IMR-90 (cell line): ENCODE measurements at places on chromosomes 1 and 21.

- DNase-seq, result peak; percentile 13
These were observed 152.0 kb downstream of the COQ8A start for GRCh38 chr1:227092069-227092468.

GRCh38 chr1:63984257-63984929 is 210.6 kb downstream of the ROR1 start:
- peak; percentile 22 for DNase-seq

DNA sequence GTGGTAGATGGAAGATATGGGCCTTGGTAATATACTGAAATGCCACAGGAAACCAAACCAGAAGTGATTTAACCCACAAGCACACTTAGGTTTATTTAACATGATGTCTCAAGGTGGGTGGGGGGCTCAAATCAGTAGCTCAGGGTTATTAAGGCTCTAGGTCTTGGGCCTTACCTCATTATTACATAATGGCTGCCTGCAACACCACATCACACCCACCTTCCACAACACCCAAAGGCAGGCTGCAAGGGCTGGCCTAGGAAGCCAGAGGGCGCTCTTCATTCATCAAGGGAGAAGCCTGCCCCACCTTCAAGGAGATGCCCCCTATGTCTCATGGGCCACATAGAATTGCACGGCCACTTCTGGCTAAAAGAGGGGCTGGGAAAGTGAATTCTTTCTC is 6.0 kb downstream of the TFF1 start:
- no peak for DNase-seq

GRCh38 chr1:15427280-15427666 is 11.0 kb upstream of the CTRC start:
- DNase-seq, result no peak

GRCh38 chr1:39141925-39142324 is 62.6 kb upstream of the MACF1 start:
- DNase-seq, result peak; percentile 81

- no peak for DNase-seq
These were observed 253.2 kb downstream of the TOMM20 start for GRCh38 chr1:234875328-234875952.
